ENCODE measurements at places on chromosomes 11 and 22.
A peak's percentile ranks its signal among the peaks of the same experiment; 100 is the strongest.

- DNase-seq, result no peak
These were observed 103.5 kb downstream of the DDX10 start for GRCh38 chr11:108768370-108768769.

DNA sequence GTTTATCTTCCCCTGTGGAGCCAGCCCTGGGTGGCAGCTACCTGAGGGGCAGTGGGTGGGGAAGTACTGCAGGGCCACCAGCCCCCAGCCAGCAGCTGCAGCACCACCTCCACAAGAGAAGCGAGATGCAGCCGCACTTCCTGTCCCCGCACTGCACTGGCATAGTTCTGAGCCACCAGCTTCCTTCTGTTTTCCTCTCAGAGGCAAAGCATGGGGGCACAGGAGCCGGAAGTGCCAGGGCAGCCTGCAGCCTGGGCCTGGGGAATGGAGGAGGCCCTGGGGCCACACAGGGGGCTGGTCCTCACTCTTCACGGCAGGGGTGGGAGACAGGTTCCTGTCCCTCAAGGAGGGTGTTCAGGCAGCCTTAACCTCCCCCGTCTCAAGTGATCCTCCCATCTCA is 11.9 kb upstream of the SH3BP1 start:
- DNase-seq, result no peak

DNA sequence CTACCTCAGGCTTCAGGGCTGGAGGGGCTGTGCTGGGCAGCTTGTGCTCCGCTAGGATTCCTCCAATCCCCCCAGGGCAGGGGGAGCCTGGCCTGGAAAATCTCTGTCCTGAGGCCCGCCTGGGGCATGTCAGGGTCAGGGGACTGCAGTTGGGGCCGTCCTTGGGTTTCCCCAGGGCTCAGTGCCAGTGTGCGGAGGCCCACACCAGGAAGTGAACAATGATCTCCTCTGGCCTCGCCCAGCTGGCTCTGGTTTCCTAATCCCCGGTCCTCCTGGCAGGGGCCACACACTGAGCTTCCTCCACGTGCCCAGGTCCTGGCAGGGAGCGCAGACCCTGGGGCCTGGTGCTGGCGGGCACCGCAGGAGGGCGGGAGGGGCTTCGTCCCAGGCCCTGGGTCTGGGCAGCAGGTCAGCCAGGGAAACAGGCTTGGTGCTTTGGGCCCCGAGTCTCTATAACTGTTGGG is 1.4 kb upstream of the MUC2 start:
- no peak for DNase-seq

GRCh38 chr11:35598254-35599125 is 19.8 kb upstream of the FJX1 start:
- no peak for DNase-seq

- no peak for DNase-seq
These were observed at the start of gene MYO7A for GRCh38 chr11:77127920-77128691. Gene MYO7A (plus strand): TSS chr11:77128246. CDS start chr11:77130635, 2,389 bp downstream.

DNA sequence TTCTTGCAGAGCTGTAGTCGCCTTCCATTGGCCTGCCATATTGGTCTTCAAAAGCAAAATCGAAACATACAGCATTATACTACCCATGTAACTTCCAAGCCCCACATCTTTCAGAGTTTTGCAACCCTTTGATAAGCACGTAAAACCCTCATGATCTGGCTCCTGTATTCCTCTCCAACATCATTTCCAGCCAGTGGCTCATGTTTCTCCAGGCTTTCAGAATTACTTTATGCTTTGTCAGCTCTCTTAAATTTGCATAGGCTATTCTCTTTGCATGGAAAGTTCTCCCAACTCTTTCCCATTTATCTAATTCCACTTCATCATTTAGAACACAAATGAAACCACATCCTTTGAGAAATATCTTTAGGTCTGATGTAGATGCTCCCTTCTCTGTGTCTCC is 67.8 kb upstream of the DDI1 start:
- DNase-seq, result no peak

- no peak for DNase-seq
These were observed 142.4 kb downstream of the MPPED1 start for GRCh38 chr22:43554259-43554636.

GRCh38 chr22:40345271-40345670 is 1.0 kb upstream of the ADSL start:
- DNase-seq, result no peak

- DNase-seq, result no peak
These were observed 546.0 kb upstream of the CCDC179 start for GRCh38 chr11:23406131-23406819.

DNA sequence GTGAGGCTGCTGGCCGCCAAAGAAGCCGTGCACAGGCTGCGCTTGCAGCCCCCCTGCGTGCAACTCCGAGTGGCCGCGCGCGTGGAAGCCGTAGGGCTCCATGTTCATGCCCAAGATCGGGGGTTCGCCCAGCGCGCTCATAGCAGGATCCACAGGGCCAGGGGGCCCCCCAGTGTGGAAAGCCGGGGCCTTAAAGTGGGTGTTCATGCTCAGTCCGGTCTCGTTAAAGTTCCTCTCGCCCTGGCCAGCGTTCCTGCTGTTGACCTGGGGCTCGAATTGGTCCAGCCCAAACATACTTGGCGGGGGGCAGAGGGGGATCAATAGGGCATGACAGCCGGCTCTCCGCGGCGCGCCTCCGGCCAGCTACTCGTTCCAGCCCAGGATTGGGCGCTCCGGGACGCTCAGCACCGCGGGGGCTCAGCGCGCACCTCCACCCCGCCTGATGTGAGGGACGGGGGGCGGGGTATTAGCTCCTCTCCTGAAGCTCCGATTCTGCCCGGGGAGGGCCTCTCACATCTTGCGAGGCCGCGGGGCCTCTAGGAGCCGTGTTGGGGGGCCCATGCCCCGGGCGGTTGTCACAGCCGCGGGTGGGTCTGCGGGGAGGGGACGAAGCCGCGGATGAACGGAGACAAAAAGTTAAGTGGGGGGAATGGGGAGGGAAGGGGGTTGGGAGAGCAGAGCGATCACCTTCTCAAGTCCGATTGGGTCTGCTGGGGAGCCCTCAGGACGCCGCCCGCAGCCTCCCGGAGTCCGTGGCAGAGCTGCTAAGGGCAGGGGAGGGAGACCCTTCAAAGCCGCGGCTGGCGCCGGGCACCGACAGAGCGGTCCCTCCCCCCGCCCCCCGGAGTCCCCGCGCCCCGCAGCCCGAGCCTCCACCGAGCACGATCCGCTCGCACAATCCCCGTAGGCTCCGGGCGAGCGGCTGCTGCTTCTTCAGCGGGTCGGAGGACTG is 1.0 kb downstream of the MN1 start:
- no peak for DNase-seq

DNA sequence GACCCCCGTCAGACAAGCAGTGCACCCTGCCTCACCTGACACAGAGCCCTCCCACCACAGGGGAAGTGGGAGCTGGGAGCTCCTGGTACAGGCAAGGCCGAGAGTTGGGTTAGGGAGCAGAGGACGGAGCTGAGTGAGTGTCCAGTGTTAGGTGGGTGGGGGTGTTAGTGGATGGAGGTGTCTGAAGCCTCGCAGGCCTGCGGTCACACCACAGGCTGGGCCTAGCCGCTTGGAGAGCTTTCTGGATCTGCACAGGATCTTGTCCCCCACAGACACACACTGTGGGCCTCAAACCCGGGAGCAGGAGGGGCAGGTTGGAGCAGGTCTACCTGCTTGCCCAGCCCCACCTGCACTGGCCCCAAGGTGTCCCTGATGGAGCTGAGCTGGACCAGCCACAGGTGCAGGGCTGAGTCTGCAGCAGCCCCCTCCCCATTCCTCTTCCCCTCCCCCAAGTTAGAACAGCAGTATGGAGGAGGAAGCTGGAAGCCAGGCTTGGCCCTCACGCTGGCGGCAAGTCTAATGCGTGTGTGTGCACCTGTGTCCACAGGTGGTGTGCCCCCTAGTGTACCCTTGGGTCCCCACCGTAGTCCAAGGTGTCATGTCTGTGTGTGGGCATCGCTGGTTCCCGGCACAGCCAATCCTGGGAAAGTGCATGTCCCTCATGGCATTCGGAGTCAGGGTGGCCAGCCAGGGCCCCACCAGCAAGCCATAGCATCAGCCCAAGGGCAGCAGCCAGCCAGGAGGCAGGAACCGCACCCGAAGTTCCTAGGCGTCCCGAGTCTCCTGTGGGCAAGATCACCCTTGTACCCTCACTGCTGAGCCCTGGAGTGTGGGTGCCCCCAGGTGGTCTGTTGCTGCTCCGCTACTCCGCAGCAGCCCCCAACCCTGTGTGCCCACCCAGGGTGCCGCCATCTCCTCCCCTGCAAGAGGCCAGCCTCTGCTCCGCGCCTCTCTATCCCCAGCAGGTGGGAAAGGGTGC is 2.0 kb upstream of the GATD1 start:
- no peak for DNase-seq

- no peak for DNase-seq
These were observed 12.0 kb downstream of the SIPA1 start for GRCh38 chr11:65649656-65650546.

GRCh38 chr11:118076754-118077281 is at the start of gene TMPRSS4:
Gene TMPRSS4 (plus strand): TSS chr11:118077078. CDS start chr11:118077303, 225 bp downstream.
- DNase-seq, result peak; percentile 93

DNA sequence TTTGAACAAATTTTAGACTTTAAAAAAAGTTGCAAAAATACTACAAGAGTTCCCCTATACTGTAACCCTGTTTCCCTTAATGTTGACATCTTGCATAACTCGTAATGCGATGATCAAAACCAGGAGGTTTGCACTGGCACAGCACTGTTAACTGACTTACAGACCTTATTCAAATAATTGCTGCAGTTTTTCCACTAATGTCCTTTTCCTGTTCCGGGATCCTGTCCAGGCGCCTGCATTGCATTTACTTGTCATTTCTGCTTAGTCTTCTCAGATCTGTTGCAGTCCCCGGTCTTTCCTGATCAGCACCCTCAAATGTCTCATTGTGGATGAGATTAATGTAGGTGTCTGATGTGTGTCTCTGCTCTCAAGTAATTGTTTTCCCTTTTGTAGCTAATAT is 32.0 kb downstream of the APLP2 start:
- no peak for DNase-seq

- DNase-seq, result no peak
These were observed 45.5 kb upstream of the ALKBH3 start for GRCh38 chr11:43835104-43835503.

DNA sequence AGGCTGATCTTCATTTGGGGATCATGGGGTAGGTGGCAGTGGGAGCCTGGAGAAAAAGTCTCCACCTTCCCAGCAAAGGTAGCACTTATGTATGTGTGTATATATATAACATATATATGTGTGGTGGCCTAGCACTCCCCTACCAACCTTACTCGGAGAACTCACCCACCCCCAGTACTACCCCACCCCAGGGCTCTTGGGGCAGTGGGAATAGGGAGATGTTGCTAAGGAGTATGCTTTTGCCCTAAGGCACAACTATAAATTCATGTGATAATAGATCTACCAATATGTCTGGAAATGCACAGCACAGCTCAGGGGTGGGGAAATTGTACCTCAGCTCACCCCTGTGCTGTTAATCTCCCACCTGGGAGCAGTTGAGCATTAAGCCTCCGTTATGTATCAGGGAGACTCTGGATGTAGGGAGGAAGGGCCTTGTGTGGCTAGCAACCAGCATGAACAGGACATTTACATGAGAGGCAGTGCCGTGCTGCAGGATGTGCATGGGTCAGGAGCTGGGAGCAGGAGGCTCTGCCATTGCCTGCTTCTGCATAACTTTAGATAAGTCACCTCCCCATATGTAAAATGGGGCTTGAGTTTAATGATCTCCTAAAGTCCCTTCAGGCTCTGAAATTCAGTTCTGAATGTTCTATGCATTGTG is 57.3 kb downstream of the C11orf91 start:
- DNase-seq, result no peak

DNA sequence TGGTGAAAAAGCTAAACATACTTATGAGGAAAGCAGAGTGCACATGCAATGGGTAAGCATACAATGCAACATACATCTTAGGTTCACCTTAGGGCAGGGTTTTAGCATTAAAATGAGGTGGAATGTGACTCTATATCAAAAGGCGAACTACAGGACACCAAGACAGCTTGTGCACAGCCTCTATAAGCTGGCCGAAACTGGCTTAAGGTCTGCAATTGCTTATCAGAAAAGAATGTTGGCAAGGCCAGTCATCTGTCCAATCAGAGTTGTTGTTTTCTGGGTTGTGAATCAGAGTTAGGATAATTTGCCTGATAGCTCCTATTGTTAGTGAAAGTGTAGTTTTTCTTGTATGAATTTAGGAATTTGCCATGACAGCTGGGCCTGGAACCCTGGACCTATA is 76.5 kb downstream of the LRRC4C start:
- no peak for DNase-seq

DNA sequence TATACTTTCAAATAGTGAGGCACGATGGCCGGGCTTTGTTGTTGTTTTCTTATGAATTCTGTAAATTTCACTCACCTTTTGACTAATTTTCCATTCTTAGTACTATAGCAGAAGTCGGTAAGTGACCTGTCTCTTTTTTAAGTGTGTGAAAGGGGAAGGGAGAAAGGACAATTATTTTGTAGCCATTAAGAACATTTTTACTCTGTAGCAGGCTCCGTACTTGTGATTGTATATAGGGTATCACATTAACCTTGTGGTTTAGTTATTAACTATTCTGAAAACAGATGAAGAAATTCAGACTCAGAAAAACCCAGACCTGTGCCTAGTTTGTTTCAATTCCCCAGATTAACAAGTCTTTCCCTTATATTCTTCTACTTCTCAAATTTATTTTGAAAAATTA is 78.7 kb downstream of the CASP12 start:
- no peak for DNase-seq

GRCh38 chr11:133995066-133995465 is 38.3 kb upstream of the IGSF9B start:
- no peak for DNase-seq

- no peak for DNase-seq
These were observed 95.9 kb downstream of the MIAT start for GRCh38 chr22:26753125-26753862.

DNA sequence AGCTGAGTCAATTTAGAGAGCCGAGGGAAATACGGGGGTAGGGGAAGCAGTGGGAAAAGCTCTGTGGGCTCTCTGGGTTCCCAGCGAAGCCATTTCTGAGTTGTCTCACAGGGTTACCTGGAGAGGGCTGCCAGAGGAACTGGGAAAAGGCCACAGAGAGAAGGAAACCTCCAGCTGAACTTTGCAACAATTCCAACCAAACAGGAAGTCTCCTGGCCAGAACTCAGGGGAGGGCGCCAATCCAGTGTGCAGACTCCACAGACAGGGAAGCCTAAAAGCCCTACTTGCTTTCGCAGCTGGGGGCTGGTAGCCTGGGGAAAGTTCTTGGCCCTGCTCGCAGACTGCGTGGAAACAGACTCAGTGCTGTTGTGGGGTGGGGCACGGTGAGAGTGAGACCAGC is 23.1 kb upstream of the GNAZ start:
- DNase-seq, result no peak

DNA sequence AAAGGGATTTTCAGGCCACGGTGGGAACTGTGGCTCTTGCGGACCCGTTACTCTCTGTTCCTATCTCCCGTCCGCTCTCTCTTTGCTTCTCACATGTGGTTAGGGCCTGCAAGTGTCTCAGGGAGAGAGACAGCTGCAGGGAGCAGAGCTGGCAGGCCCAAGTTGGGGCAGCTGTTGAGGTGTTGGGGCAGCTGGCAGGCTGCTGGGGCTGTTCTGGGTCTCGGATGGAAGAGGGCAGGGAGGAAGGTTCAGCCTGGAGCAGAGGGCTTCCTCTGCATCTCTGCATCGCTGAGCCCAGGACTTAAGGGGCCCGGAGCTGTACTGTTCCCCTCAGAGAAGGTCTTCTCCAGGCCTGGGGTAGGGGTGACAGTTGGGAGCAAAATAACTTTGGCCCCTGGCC is 2.6 kb upstream of the CNIH2 start:
- DNase-seq, result no peak

- peak; percentile 46 for DNase-seq
These were observed 82.3 kb downstream of the PDE2A start for GRCh38 chr11:72591785-72592502.

Data from NCI-H1105 (cell line).